ELF-1 (cell line): ENCODE measurements at places on chromosomes 2 and 18.

DNA sequence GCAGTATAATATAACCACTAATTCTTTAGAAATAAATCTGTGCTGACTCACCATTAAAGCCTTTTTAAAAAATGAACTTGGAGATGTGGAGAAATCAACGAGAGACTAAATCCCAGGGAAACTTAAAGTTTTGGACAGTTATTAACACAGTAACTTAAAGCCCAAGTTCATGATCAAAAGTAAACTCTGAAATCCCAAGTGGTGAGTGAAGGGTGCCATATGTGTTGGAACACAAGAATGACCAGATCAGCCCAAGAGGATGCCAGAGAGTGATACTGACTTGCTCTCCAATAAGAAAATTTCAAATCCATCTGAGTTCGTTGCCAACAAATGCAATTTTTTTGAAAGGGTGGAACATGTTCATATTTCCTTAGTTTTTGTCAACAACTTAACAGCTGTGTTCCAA lies 838.1 kb upstream of the ACVR2A start:
- DNase-seq: no peak

- DNase-seq: no peak
These were observed 56.0 kb downstream of the UBE2E3 start for GRCh38 chr2:181036445-181036844.

DNA sequence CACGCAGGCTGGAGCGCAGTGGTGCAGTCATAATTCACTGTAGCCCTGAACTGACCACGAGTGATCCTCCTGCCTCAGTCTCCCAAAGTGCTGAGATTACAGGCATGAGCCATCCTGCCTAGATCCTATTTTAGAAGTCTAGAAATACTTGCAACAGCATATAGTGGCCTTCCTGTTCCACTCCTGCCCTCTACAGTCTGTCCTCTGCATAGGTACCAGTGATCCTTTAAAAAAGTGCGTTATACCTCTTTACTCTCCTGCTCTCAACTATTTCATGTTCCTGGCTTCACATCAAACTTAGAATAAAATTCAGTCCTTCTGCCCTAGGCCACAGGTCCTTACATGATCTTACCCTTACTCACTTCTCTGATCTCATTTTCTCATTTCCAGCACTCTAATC lies 6.0 kb downstream of the COMMD1 start:
- DNase-seq: no peak

GRCh38 chr2:31577143-31577542 lies 3.6 kb downstream of the SRD5A2 start:
- no peak for DNase-seq

DNA sequence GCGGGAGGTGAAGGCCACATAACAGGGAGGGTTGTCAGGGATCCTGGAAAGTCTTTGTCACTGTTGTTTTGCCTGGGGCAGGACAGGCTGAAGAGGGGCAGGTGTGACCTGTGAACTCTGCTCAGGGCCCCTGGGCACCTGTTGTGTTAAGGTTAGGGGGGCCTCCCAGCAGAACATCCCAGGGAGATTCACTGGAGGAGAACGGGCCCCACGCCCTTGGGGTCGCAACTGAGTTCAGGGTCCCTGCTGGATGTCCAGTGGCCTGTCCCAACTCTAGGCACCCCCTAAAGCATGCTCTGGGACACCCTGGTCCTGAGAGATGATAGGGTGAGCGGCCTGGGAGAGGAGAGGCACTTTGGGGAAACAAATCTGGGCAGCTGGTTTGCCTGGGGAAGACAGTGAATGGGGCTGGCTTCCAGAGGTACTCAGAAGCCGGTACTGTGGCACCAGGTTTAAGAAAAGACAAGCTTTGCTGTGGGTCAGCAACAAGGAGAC lies 22.9 kb downstream of the GPR35 start:
- no peak for DNase-seq

DNA sequence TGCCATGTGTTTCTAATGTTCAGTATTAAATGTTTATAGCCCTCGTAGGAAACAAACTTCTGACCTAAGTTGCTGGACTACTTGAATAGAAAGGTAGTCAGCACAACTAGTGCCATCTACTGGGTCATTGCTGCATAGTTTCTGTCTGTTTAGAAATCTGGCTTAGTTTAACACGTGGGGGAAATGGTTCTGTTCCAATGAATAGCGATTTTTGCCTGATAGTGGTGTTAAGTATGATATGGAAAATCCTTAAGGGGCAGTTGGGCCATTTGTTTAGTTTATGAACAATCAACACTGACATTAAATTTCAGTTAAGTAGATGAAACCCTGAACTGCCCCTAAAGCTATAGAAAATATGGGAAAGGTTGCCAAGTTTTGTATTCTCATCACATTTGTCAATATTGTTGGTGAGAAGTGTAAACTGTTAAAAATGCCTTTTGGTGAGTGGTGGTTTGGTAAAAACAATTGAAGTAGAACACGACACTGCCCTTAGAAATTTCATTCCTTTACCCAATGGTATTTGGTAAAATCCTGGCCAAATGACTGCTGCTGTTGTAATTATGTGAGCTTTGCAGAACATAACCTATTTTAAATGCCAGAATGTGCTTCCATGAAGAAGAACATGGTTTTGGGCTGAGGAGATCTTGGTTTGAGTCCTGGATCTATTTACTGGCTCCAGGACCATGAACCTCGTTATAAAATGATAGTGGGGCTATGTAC lies 13.2 kb downstream of the NABP1 start:
- DNase-seq: no peak

GRCh38 chr18:73409242-73409641 lies 541.5 kb upstream of the NETO1 start:
- no peak for DNase-seq

- DNase-seq: no peak
These were observed 110.8 kb downstream of the SPTBN1 start for GRCh38 chr2:54566896-54567295.
